ENCODE measurements at places on chromosomes 6 and 20. TPM values are rescaled to one million over a fixed set of nuclear protein-coding genes. Genes with fewer than 3 reads are reported as not detected.

DNA sequence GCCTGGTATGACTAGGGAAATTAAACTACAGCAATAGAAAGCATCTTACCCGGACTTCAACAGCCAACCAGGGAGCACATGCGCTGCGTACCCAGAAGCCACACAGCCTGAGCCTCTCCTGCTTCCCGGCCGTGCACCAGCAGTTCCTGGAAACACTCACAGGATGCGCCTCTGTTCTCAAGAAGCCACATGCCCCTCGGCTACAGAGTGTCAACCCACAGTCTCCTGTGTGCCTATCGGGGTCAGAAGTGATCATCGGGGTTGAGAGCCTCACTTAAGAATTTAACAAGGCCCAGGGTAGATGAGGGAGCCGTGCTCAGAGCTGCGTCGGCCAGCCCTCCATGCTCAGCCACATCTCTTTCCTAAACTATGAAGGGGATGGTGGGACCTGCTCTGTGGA, 147.2 kb upstream of the GGTLC1 start:
- no peak for DNase-seq

The ZBTB22 gene
- 9.4 TPM for total RNA-seq

The GSTA4 gene
- 5.2 TPM for total RNA-seq

The ARMC2 gene
- 2.2 TPM for total RNA-seq

GRCh38 chr6:15461127-15461944, 201.5 kb downstream of the DTNBP1 start:
- DNase-seq, result no peak

The TOX2 gene
- total RNA-seq, result 1.1 TPM

GRCh38 chr6:134321246-134321645, 3.3 kb upstream of the SGK1 start:
- no peak for DNase-seq

GRCh38 chr6:14440940-14441781, 323.6 kb downstream of the CD83 start:
- no peak for DNase-seq

DNA sequence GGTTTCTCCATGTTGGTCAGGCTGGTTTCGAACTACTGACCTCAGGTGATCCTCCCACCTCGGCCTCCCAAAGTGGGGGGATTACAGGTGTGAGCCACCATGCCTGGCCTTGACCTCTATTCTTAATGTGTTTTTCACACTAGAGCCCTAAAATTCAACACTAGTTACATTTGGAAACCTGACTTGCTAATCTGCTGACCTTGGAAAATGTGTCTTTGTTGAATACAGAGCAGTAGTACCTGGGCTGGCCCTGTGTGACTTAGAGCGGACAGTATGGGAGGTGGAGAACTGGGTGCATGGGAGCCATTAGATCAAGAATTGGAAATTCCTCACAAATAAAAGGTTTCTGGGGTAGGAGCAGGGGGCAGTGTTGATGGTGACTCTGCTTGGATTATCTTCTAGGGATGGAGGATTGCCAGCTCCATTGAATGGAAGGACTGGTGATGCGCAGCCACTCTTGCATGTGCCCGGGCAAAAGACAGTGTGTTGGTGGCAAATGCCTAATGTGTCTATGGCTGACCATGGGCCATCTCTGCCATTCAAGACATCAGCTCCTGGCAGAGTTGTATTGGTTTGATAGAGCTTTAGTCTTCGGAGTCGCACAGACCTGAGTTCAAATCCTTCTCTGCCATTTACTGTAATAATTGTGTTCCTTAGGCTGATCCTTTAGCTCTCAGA, 53.4 kb downstream of the RALY start:
- no peak for DNase-seq

GRCh38 chr6:151317103-151317994, 74.0 kb downstream of the ZBTB2 start:
- no peak for DNase-seq

The DEFB132 gene
- total RNA-seq, result not detected

The IPCEF1 gene
- total RNA-seq, result 9.7 TPM

- no peak for DNase-seq
Observed at GRCh38 chr6:28947831-28948270, 24.1 kb upstream of the TRIM27 start.

GRCh38 chr6:5766260-5766659, 240.5 kb downstream of the NRN1 start:
- DNase-seq, result no peak

DNA sequence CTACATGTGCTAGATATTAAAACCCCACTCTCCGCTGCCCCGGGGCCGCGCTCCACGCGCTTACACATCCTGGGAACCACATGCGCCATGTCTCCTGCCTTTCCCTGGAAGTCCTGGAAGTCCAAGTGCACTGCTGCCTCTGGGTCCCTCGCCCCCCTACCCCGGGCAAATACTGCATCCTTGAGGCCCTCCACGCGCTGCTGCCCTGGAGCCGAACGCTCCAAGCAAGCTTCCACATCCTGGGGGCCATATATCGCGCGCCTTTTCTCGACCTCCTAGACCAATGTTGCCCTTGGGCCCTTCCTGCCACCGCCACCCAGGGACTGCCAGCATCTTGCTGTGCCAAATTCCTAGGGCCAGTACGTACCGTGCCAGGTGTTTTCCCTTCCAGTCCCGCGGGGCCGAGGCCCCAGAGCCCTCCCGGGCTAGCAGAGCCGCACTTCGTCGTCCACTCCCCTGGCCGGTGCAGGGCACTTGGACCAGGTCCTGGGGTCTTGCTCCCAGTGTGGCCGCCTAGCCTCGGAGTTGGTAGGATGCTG, 779 bp upstream of the KCNG1 start:
- no peak for DNase-seq

The MATN4 gene
- not detected for total RNA-seq

GRCh38 chr6:13813026-13813425, 1.3 kb downstream of the MCUR1 start:
- DNase-seq, result no peak

The MUCL3 gene
- not detected for total RNA-seq

DNA sequence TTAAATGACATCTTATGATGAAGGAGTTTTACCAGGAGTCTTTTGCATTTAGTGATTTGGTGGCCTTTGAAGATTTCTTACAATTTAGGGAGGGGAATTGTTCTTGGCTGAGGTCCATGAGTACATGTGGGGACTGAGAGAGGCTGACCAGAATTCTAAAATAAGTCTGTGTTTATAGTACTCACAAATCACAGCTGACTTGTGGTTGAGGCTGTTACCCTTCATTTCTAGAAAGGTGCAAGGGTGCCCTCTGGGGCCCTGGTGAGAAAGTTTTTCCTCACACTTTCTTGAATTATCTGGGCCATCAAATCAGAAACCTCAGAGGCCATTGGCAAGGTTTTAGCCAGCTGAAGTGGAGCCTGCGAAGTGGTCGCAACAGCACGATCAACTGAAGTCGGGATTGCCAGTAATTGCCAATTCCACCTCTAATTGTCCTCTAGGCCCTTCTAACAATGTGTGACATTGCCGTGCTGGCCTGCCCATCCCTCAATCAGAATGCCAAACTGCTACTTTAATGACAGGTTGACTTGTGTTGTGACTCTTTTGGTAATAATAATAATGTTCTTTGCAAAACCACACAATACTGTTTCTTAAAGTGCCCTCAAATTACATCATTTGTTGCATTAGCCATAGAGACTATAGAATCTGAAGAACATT, 221.6 kb downstream of the OGFRL1 start:
- DNase-seq, result no peak

DNA sequence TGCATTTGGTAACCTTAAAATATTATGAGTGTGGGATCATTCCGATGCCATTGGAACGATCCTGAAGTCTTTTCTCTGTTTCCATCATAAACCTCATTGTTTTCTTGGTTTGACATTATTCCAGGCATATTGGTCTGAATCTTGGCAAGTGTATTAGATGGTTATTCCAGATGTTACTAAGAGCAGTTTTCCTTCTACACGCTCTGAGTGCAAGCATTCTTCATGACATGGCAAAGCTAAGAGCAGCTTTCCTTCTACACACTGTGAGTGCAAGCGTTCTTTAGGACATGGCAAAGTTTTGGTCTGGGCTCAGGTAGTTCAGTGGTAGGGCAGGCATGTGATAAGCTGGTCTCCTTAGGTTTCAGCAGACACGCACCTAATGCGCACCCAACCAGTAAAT, 53.0 kb downstream of the SMOC2 start:
- no peak for DNase-seq

DNA sequence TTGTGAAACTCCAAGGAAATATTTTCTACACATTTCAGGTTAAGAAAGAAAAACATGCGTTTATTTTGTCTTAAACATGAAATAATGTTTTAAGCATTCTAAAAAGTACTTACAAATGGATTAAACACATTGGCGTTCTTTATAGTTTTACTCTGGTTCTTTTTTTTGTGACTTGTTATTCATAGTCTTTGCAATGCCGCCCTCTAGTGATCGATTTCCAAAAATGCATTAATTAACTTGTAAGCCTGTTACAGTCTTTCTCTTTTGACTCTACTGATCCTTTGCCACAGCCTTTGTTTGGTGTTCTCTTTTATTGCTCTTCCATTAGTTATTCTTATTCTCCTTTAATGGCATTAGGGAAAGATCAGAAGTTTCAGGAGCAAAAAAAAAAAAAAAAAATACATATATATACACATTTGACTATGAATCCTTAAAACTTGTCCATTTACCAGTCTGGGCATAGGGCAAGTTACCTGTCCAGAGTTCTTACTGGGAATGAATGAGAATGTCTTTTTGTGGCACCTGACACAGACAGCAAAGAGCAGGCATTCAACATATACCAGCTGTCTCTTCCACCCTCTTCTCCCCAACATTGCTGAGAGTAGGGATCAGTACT, 59.9 kb downstream of the MACROD2 start:
- DNase-seq, result no peak

DNA sequence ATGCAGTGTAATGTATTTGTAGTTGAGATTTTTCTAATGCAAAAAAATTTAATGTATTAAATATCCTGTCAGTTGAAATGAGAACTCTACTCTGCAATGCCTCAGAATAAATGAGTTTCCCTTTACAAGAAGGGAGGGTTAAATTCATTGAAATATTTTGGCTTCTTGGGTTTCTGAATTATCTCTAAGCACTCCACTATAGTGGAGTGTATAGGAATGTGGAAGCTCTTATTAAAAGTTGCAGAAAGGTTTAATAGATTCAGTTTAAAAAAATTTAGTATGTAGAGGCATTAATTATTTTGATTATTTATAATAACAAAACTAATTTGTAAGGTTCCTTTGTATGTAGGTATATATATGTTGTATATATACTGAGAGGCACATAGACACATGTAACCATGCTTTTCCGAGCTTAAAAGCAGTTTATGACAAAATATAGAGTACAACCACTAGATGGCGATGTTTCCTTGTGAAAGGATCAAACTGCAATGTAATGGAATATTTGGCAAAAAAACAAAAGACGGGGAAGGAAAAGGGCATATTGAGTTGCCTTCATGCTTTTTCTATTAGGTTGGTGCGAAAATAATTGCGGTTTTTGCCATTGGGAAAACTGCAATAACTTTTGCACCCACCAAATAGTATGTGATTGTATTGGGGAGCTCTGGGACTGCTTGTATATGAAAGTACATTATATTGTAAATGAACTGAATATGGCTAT, 144.2 kb downstream of the MYO6 start:
- no peak for DNase-seq

The LIME1 gene
- 9.3 TPM for total RNA-seq

The CTCFL gene
- 0.11 TPM for total RNA-seq

DNA sequence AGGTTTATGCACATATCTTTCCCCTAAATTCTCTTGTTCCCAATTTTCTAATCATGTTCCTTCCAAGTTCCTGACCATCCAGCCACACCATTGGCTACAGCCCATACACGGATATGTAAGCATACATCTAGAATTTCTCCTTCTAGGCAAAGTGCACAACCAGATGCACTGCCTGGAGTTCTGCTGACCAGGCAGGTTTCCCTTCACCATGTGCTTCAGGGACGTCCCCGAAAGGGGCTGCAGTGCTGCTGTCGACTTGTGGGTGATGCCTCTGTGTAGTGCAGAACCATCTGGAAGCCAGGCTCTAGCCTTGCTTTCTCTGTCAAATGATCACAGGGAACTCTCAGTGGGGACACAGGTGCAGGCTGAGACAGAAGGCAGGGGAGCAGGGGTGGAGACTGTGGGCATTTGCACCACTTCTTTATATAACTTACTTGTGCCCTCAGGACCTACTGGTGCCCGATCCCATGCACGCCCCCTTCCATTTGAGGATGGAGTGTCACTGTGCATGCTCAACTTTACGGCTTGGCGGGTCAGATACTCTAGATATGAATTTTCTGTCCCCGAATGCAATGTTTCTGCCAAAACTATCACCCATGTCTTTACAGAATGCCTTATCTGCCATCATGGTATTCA, 37.5 kb upstream of the SMOC2 start:
- no peak for DNase-seq

The PEX6 gene
- total RNA-seq, result 4.2 TPM

DNA sequence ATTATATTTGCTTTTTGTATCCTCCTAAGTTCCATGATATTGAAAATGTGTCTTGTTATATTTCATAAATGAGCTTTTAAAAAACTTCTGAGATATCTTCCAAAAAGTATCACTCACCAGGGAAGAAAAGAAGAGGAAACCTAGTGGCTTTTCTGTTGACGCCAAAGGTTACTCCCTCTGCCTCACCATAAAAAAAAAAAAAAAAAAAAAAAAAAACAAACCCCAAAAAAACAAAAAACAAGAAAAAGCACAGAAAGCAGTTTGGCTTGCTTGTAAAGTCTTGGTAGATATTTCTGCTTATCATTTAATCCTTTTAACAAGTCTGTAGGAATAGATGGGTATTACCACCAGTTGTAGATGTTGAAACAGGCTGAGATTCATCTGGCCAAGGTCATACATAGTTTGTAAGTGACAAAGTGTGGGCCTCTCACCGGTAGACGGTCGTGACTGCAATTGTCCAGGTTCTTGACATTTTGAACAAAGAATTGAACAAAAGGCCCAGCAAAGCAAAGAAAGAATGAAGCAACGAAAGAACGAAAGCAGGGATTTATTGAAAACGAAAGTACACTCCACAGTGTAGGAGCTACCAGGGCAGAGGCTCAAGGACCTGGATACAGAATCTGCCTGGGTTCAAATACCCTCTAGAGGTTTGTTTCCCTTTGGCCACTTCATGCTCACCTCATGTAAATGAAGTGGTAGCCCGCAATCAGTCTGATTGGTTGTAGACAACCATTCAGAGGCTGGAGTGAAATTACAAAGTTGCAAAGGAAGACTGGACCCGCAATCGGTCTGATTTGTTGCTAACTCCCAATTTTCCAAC, 11.6 kb upstream of the ELOVL5 start:
- DNase-seq, result no peak

DNA sequence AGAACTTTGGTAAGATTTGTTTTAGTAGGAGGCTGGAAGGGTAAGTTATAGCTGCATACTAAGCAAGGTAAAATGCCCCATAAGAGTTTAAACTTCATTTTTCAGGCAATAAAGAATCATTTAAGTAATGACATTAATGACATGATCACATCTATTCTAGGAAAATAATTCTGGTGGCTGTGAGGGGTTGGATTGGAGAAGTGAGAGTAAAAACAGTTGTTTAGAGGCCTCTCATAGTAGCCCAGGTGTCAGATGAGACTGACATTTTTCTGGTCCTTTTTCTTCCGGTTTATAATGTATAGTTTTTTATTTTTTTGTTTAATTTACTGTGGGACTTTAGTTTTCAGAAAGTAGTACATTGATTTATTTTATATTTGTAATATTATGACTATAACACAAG, 40.8 kb downstream of the ITCH start:
- DNase-seq, result no peak

GRCh38 chr6:15631432-15631831, 31.4 kb downstream of the DTNBP1 start:
- no peak for DNase-seq

- DNase-seq, result no peak
Observed at GRCh38 chr6:44005507-44005903, 121.7 kb downstream of the MRPL14 start.
